ENCODE measurements at places on chromosomes 2 and 18. TPM values are rescaled to one million over a fixed set of nuclear protein-coding genes. Genes with fewer than 3 reads are reported as not detected.

Gene TNFRSF11A
- 7.8 TPM for total RNA-seq

Gene TXNDC2
- total RNA-seq = 0.28 TPM

Gene UGT1A7
- total RNA-seq = not detected

Gene PIEZO2
- 3.9 TPM for total RNA-seq

Gene LRRC30
- total RNA-seq = not detected

Gene IDH1
- total RNA-seq = 234 TPM

Gene MROH2A
- total RNA-seq = not detected

Gene ST8SIA5
- 0.75 TPM for total RNA-seq

Gene FSHR
- total RNA-seq = not detected

Gene CD207
- not detected for total RNA-seq

Gene TRIB2
- total RNA-seq = 36.2 TPM

Gene TEKT4
- total RNA-seq = not detected

DNA sequence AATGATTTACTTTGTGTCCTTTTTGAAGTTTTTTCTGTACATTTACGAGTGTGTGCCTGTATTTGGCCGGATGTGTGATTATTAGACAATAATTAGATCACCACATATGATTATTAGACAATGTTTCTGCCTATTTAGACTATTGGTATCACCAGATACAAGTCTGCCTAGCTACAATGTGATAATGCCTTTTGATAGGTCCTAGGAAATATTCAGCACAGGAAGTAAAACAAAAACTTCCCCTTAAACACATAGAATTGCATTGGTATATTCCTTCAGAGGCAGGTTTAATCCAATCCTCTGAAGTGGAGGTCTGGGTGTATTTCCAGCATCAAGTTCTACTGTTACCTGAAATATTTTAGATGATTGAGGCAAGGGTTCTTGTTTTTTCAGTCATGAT, 275.1 kb downstream of the TGIF1 start:
- DNase-seq = no peak
- no peaks in the 10 kb centered on the region for H3K27me3 ChIP-seq
- H3K36me3 ChIP-seq = peaks cover 4% of the 10 kb centered on the region
- H3K4me3 ChIP-seq = no peak overlapping the region
- H3K4me1 ChIP-seq = peaks cover 2% of the 10 kb centered on the region
- H3K27ac ChIP-seq = no peak overlapping the region

- peaks cover 2% of the 10 kb centered on the region for H3K36me3 ChIP-seq
- no peak overlapping the region for H3K4me3 ChIP-seq
- no peaks in the 10 kb centered on the region for H3K4me1 ChIP-seq
These were observed 1211.7 kb upstream of the ACVR2A start for GRCh38 chr2:146633159-146633558.

DNA sequence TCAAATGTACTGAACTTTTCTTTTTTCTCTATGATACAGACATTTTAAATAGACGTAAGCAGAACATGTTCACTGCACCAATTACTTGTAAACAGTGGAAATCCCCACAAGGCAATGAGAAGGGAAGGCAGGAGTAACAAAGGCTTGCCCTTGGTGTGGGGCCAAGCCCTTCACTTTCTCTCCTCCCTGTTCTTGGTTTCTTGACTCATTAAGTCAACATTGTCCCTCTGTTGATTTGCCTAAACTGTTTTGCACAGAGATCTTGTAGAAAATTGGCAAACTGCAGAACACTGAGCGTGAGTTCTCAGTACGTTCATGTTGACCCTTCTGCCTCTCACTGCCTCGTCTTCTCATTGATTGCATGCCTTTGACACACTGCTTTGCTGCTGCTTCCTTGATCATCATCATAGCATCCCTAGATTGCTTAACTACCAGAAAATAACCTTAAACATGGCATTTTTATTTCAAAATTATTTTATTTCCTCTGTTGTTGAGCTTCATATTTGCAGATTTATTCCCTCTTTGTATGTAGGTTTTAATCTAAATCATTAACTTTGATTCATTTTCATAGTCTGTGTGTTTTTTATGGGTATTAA, 257.7 kb downstream of the PTGR3 start:
- H3K4me1 ChIP-seq = peaks cover 10% of the 10 kb centered on the region
- no peaks in the 10 kb centered on the region for H3K27me3 ChIP-seq
- no peaks in the 10 kb centered on the region for H3K36me3 ChIP-seq

- H3K4me3 ChIP-seq = peak overlapping the region; percentile 45
- no peaks in the 10 kb centered on the region for H3K27me3 ChIP-seq
- no peak for DNase-seq
- H3K36me3 ChIP-seq = peaks cover 13% of the 10 kb centered on the region
These were observed 6.8 kb downstream of the PHLPP1 start for GRCh38 chr18:62721839-62722795.

DNA sequence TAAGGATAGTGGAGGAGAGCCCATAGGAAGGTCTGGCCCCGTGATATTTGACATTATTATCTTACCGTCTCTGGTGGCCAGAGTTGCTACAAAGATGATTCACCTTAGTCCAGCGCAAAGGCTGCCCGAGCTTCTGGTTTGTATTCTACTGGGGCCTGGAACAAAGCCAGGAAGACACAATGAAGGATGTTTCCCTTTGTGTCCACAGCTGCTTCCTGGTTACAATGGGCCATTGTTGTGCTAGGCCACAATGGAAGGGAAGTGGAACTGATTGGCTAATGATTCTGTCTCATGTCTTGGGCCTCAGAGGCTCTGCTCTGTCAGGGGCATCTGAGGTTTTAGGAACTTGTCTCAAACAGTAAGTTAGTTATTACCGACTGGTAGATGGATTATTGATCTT, 132.2 kb downstream of the TDRD15 start:
- H3K36me3 ChIP-seq = no peaks in the 10 kb centered on the region
- peaks cover 5% of the 10 kb centered on the region for H3K4me1 ChIP-seq
- no peak overlapping the region for H3K4me3 ChIP-seq
- no peak overlapping the region for H3K27ac ChIP-seq

DNA sequence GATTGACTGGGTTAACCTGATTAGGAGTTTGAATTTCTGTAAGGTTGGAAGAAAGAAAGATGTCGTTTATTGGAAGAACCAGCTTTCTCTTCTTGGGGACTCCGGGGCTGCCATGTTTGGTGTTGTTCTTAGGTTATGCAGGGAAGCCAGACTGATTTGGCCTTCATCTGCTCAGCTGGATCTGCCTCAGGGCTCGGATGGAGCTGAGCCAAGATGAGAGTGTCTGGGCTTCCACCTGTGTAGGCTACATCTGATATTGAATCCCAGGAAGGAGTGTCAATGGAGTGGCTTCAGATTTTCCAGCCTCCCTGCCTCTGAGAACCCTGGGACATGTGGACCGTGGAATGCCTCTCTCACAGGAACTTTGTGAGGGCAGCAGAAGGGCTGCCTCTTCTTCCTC, 126.1 kb downstream of the WDSUB1 start:
- no peaks in the 10 kb centered on the region for H3K27me3 ChIP-seq
- DNase-seq = no peak
- H3K4me3 ChIP-seq = no peak overlapping the region
- H3K36me3 ChIP-seq = no peaks in the 10 kb centered on the region

GRCh38 chr2:99899882-99900281, 242.5 kb downstream of the AFF3 start:
- H3K27me3 ChIP-seq = no peaks in the 10 kb centered on the region
- H3K4me1 ChIP-seq = no peaks in the 10 kb centered on the region
- no peak for DNase-seq
- H3K4me3 ChIP-seq = no peak overlapping the region
- H3K36me3 ChIP-seq = no peaks in the 10 kb centered on the region
- no peak overlapping the region for H3K27ac ChIP-seq

DNA sequence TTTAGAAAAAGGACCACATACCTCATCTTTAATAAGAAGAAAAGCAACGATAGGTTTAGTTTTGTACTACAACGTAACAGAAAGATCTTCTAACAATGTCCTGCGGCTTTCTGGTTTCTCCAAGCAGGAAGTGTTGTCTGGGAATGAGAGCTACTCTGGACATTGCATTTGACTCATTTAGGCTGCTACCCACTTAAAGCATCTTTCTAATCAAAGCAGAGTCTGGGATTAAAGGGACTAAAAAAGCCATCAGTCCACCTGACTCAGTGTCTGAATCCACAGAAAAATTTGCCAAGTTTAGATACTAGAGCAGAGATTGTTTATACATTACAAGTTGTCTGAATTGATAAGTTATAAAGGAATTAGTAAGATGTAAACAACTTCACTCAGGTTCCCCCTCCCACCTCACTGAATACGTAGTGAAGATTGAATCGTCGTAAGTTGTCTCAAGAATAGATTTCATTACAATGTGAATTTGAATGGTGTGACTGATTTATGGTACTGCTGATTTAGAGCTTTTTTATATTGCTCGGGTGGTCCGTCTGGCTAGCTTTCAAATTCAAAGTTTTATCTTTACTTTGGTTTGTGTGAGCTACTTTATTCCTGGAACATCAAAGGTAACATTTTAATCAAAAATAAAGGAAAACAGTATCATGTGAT, 70.2 kb upstream of the SMIM21 start:
- DNase-seq = no peak
- H3K27ac ChIP-seq = no peak overlapping the region
- H3K4me3 ChIP-seq = no peak overlapping the region
- H3K36me3 ChIP-seq = no peaks in the 10 kb centered on the region

- H3K36me3 ChIP-seq = no peaks in the 10 kb centered on the region
- H3K4me1 ChIP-seq = no peaks in the 10 kb centered on the region
- DNase-seq = no peak
- H3K4me3 ChIP-seq = no peak overlapping the region
- no peak overlapping the region for H3K27ac ChIP-seq
- no peaks in the 10 kb centered on the region for H3K27me3 ChIP-seq
These were observed 317.4 kb downstream of the SLC4A3 start for GRCh38 chr2:219944866-219945265.

DNA sequence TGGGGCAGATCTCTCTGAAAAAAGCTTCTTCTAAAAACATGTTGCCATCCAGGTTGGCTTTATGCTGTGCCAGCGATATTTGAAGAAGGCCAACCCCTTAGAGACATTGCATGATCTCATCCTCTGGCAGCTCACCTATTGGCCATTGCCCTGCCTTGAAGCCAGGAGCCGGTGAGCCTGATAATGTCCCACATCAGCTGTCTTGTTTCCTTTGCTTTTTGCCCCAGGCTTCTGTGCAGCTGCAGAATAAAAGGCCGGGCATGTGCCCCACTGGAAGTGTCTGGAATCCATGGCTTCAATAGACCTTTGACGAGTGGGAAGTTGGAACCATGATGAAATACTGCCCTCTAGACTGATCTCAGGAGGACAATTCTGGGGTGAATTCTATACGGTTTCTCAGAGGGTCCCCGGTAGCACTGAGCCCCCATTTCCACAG, 523.5 kb upstream of the ZEB2 start:
- DNase-seq = no peak
- H3K27ac ChIP-seq = no peak overlapping the region
- no peaks in the 10 kb centered on the region for H3K27me3 ChIP-seq
- H3K4me3 ChIP-seq = no peak overlapping the region
- H3K4me1 ChIP-seq = no peaks in the 10 kb centered on the region

DNA sequence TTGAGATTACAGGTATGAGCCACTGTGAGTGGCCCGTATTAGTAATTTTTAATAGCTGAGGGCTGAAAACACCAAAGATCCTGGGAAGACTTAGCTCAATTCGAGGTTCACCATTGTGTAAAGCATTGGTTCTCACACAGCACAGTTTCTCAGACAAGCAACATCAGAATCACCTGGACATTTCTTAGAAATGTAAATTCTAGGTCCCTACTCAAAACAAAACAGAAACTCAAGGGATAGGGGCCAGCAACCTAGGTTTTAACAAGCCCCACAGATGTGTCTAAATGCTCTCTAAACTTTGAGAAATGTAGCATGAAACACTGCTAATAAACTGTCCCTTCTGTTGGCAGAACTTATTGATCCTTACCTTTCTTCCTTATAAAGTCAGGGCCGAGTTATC, 681.2 kb downstream of the RNF144A start:
- H3K4me3 ChIP-seq = no peak overlapping the region
- no peaks in the 10 kb centered on the region for H3K4me1 ChIP-seq
- H3K27ac ChIP-seq = no peak overlapping the region
- no peaks in the 10 kb centered on the region for H3K27me3 ChIP-seq

DNA sequence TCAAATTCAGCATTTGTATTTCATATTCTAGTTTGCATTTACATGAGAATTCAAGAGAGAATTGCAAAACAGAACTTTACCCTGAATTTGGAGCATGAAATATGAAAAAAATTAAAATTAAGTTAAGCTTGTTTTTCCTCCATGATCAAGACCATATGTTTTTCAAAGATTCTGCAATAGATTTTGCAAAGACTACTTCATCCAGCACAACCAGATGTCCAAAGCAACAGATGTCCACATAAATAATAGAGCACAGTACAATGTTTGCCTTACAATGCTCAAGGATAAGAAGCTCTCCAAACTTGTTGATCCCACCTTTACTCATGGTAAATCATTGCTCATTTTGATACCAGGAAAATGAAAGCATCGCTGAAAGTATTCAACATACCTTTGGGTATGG, 25.6 kb downstream of the FAP start:
- no peaks in the 10 kb centered on the region for H3K36me3 ChIP-seq
- H3K4me1 ChIP-seq = no peaks in the 10 kb centered on the region
- H3K27me3 ChIP-seq = no peaks in the 10 kb centered on the region
- H3K4me3 ChIP-seq = no peak overlapping the region
- H3K27ac ChIP-seq = no peak overlapping the region

DNA sequence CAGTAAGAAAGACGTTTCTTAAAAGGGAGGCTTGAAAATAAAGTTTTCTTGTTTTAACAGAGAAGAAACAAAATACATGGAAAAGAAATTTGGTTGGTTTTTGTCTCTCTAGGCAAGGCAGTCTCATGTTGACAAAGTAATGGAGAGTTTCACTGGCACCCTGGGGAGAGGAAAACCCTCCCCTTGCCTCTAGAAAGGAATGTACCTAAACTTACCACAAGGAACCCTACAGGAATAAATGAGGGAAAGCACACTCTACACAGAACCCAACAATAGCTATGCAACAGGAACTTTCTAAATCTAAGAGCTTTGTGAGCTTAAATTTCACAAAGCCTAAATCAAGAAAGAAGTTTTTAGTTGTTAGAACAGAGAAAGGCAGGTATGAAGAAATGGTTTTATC, 37.0 kb downstream of the FIGN start:
- H3K4me3 ChIP-seq = no peak overlapping the region
- no peaks in the 10 kb centered on the region for H3K27me3 ChIP-seq
- no peaks in the 10 kb centered on the region for H3K36me3 ChIP-seq
- peak; percentile 65 for DNase-seq
- H3K27ac ChIP-seq = peak overlapping the region; percentile 58

DNA sequence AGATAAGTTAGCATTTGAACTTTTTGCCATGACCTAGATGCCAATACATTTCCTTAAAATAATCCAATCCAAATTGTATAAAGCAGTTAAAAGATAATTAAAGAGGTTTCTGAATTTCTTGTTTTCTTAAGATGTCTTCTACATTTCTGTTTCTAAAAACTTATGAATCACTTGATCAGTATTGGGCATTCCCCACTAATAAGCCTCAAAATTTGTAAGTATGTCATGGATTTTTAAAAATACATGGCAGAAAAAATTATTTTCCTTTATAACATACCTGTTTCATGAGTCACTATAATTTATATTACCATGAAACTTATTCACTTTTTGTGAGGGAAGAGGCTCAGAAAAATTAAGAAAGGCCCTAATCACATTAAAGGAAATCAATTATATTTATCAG, 90.3 kb upstream of the TFPI start:
- no peaks in the 10 kb centered on the region for H3K4me1 ChIP-seq
- peaks cover 13% of the 10 kb centered on the region for H3K36me3 ChIP-seq
- H3K27me3 ChIP-seq = no peaks in the 10 kb centered on the region
- no peak overlapping the region for H3K4me3 ChIP-seq
- no peak overlapping the region for H3K27ac ChIP-seq

GRCh38 chr2:235055891-235056516, 104.2 kb downstream of the SH3BP4 start:
- DNase-seq = peak; percentile 59
- peaks cover 9% of the 10 kb centered on the region for H3K36me3 ChIP-seq
- H3K4me3 ChIP-seq = no peak overlapping the region
- no peaks in the 10 kb centered on the region for H3K27me3 ChIP-seq
- H3K4me1 ChIP-seq = no peaks in the 10 kb centered on the region
- no peak overlapping the region for H3K27ac ChIP-seq

- H3K36me3 ChIP-seq = no peaks in the 10 kb centered on the region
- no peaks in the 10 kb centered on the region for H3K27me3 ChIP-seq
- DNase-seq = no peak
These were observed 176.0 kb downstream of the ACKR3 start for GRCh38 chr2:236745420-236746210.
